ENCODE measurements at places on chromosomes 13 and 19.

GRCh38 chr19:33641261-33641660 lies 19.5 kb downstream of the CHST8 start:
- H3K27me3 ChIP-seq = no peaks in the 10 kb centered on the region
- H3K4me3 ChIP-seq = no peak overlapping the region
- no peak for DNase-seq
- no peaks in the 10 kb centered on the region for H3K36me3 ChIP-seq
- H3K27ac ChIP-seq = no peak overlapping the region

DNA sequence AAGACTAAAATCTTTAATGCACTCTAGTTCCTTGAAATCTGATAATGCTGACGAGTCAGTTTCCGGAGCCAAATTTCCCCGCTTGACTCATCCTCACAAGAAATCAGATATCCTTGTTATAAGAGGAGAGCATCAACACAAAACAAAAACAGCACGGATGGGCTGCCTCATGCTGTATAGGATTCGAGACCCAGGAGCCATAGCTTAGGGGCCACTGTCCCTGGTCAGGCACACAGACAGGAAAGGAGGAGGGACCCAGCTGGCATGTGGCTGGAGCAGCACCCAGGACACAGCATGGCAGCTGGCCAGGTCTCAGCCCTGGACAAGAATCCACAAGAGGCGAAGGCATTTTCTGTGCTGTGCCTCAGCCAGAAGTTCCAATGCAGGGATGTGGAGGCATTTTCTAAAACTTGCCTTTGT lies 110.2 kb upstream of the SPATA13 start:
- peak; percentile 57 for DNase-seq
- no peak overlapping the region for H3K27ac ChIP-seq
- H3K4me3 ChIP-seq = no peak overlapping the region
- no peaks in the 10 kb centered on the region for H3K27me3 ChIP-seq
- peaks cover 14% of the 10 kb centered on the region for H3K4me1 ChIP-seq

GRCh38 chr19:10235003-10235402 lies 3.9 kb upstream of the S1PR2 start:
- H3K36me3 ChIP-seq = no peaks in the 10 kb centered on the region
- no peak for DNase-seq
- H3K27ac ChIP-seq = no peak overlapping the region
- no peak overlapping the region for H3K4me3 ChIP-seq
- H3K27me3 ChIP-seq = no peaks in the 10 kb centered on the region

GRCh38 chr13:82879921-82880320 lies 1002.4 kb downstream of the SLITRK1 start:
- H3K27ac ChIP-seq = no peak overlapping the region
- no peaks in the 10 kb centered on the region for H3K36me3 ChIP-seq
- DNase-seq = no peak
- H3K27me3 ChIP-seq = no peaks in the 10 kb centered on the region
- H3K4me1 ChIP-seq = no peaks in the 10 kb centered on the region

GRCh38 chr13:63208826-63209225 lies 1793.2 kb upstream of the PCDH20 start:
- DNase-seq = no peak
- H3K4me1 ChIP-seq = no peaks in the 10 kb centered on the region
- H3K36me3 ChIP-seq = no peaks in the 10 kb centered on the region
- H3K27ac ChIP-seq = no peak overlapping the region
- H3K27me3 ChIP-seq = no peaks in the 10 kb centered on the region

DNA sequence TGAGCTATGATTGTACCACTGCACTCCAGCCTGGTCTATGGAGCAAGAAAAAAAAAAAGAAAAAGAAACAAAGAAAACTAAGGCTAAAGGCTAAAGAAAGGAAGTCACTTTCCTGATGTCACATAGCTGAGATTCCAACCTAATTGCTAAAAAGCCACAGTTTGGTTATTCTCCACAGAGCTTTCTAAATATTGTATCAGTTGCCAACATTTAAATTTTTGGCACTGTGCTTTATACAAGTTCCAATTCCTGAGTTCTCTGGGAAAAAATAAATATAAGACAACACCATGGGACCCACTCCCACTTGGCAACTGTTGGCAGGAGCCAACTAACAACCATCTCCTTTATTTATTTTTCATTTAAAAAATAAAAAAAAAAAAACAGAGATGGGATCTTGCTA lies 11.2 kb upstream of the LYPD3 start:
- H3K27me3 ChIP-seq = no peaks in the 10 kb centered on the region
- H3K4me3 ChIP-seq = no peak overlapping the region
- no peaks in the 10 kb centered on the region for H3K4me1 ChIP-seq
- no peak for DNase-seq

- no peaks in the 10 kb centered on the region for H3K36me3 ChIP-seq
- no peaks in the 10 kb centered on the region for H3K4me1 ChIP-seq
- DNase-seq = no peak
- no peak overlapping the region for H3K4me3 ChIP-seq
- no peaks in the 10 kb centered on the region for H3K27me3 ChIP-seq
- no peak overlapping the region for H3K27ac ChIP-seq
Observed at GRCh38 chr19:39097721-39098120, 13.6 kb downstream of the ACP7 start.

DNA sequence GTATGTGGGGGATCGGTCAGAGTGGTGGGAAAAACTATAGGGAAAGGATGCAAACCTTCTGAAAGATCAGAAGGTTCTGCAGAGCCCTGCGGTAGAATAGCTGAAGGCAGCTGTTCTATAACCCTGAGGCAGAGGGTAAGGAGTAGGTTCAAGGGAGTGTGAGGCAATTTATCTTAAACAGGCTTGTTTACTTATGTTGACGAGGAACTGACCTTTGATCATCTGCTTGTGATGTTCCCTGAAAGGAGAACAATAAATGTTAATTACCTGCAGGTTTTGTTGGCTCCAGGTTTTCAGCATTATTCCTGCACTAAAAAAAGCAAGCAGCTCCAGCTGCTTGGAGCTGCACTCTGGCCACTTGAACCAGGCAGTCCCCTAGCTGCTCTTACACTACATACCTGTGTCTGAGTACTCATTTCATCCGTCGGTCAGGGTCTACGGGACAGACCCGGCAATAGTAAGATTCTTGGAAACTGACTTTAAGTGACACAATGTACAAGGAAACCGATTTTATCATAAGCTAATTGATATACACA lies 202.1 kb downstream of the TBC1D4 start:
- H3K27me3 ChIP-seq = no peaks in the 10 kb centered on the region
- no peaks in the 10 kb centered on the region for H3K36me3 ChIP-seq
- H3K4me3 ChIP-seq = no peak overlapping the region
- H3K27ac ChIP-seq = no peak overlapping the region
- no peak for DNase-seq

GRCh38 chr19:57887195-57887941 lies 1.5 kb downstream of the ZNF814 start:
- no peaks in the 10 kb centered on the region for H3K4me1 ChIP-seq
- DNase-seq = no peak
- no peak overlapping the region for H3K4me3 ChIP-seq
- no peak overlapping the region for H3K27ac ChIP-seq

DNA sequence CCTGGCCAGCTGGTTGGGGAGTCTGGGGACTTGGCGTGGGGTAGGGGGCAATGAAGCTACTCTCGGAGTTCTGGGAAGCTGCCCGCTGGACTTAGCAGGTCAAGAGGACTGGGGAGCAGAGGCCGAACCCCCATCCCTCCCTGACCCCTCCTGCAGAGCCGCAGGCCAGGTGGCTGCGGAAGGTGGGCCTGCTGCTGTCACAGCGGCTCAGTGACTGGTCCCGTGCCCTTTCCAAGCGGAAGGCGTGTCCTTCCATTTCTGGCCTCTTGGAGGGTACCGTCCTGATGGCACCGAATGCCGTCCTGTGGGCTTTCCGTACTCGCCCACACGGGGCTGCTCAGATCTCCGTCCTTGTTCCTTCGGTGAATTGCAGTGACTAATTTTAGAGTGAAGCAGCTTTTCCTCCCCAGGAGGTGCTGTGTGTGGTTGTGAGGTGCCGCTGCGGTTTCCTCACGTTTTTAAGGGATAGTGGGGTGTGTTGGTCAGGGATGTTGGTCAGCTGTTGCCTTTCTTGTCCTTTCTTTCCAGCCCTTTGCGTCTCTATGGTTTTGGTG lies 20.8 kb downstream of the DOT1L start:
- H3K4me1 ChIP-seq = peaks cover 14% of the 10 kb centered on the region
- H3K27ac ChIP-seq = no peak overlapping the region

DNA sequence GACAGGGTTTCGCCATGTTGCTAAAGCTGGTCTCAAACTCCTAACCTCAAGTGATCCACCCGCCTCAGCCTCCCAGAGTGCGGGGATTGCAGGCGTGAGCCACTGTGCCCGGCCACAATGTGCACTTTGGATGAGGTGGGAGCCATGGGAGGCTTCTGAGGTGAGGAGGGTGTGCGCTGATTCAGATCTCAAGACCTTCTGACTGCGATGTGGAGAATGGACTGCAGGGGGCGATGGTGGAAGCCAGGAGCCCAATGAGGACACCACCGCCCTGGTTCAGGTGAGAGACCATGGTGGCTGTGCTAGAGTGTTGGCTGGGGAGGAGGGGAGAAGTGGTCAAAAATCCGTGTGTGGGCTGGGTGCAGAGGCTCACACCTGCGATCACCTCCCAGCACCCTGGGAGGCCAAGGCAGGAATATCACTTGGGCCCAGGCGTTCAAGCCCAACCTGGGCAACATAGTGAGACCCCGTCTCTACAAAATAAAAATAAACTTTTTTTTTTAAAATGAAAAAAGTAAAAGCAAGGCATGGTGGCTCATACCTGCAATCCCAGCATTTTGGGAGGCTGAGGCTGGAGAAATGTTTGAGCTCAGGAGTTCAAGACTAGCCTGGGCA lies 5.6 kb downstream of the INAFM1 start:
- no peaks in the 10 kb centered on the region for H3K27me3 ChIP-seq
- H3K36me3 ChIP-seq = no peaks in the 10 kb centered on the region
- peaks cover 5% of the 10 kb centered on the region for H3K4me1 ChIP-seq
- DNase-seq = peak; percentile 43

GRCh38 chr19:46587861-46588260 lies 13.3 kb upstream of the CALM3 start:
- H3K36me3 ChIP-seq = no peaks in the 10 kb centered on the region
- no peaks in the 10 kb centered on the region for H3K27me3 ChIP-seq
- H3K27ac ChIP-seq = no peak overlapping the region
- H3K4me3 ChIP-seq = no peak overlapping the region
- DNase-seq = no peak
- H3K4me1 ChIP-seq = no peaks in the 10 kb centered on the region

DNA sequence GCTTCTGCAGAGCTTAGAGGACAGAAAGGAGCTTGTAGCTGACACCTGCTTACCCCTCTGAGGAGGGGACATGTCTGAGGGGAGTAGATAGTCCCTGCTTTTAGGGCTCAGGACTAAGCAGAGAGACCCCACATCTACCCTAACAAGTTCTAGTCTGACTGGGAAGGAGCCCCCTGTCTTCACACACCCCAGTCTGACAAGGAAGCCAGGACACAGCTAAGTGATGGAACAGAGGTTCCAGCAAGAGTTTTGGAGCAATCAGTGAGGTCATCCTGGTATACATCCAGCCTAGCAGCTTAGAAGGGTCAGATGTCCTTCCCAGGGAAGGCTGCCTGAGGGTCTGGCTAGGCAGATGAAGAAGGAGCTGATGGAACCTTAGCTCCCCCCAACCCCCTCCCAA lies 15.0 kb downstream of the PAF1 start:
- no peaks in the 10 kb centered on the region for H3K27me3 ChIP-seq
- no peak for DNase-seq
- H3K4me1 ChIP-seq = peaks cover 12% of the 10 kb centered on the region
- no peak overlapping the region for H3K27ac ChIP-seq
- no peak overlapping the region for H3K4me3 ChIP-seq

- no peaks in the 10 kb centered on the region for H3K27me3 ChIP-seq
Observed at GRCh38 chr13:41994696-41995095, 33.8 kb upstream of the VWA8 start.

DNA sequence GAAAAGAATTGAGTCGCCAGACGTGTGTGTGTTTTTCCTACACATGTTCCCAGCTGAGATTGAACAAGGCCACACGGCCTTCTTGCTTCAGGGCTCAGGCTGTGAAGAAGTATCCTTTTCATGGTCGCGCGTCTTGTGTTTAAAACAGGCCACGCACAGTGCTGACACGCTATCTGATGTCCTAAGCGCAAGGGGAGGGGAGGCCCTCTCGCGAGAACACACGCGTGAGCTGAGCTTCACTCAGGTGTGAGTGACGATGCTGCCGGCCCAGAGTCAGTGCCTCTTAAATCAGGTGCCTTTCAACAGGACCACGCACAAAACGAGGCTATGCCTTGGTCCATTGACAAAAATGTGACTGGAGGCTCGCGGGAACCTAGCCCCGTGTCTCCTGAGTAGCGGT lies 103.7 kb downstream of the TEX29 start:
- H3K4me3 ChIP-seq = no peak overlapping the region
- no peaks in the 10 kb centered on the region for H3K27me3 ChIP-seq
- H3K4me1 ChIP-seq = no peaks in the 10 kb centered on the region
- no peaks in the 10 kb centered on the region for H3K36me3 ChIP-seq
- H3K27ac ChIP-seq = no peak overlapping the region

DNA sequence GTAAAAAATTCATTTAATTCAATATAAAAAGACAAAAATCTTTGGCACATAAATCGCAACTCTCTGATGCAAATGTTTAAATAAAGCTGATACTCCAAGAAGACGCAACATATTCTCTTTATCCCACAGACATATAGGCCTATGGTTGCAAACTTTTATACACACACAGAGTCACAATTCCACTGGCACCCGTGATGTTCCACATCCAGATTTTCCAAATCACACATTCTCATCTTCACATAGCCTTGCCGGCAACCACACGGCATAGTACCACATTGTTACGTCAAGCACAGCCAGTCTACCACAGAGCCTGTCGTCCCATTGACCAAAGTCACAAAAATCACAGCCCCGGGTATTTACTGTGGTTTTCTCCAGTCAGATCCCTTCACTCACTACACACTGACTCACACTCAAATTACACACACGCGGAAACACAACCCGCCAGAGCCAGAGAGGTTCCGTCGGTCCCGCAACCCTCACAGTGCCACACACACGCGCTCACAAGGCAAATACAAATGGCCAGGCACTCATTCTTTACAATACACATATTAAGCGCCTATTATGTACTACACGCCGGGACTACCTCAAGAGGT lies 546 bp upstream of the ZNF546 start:
- H3K4me1 ChIP-seq = no peaks in the 10 kb centered on the region
- no peak for DNase-seq
- H3K4me3 ChIP-seq = peak overlapping the region; percentile 84
- H3K36me3 ChIP-seq = no peaks in the 10 kb centered on the region
- H3K27me3 ChIP-seq = no peaks in the 10 kb centered on the region
- peak overlapping the region; percentile 57 for H3K27ac ChIP-seq

- no peak overlapping the region for H3K27ac ChIP-seq
- H3K4me3 ChIP-seq = no peak overlapping the region
- DNase-seq = no peak
- H3K4me1 ChIP-seq = no peaks in the 10 kb centered on the region
- no peaks in the 10 kb centered on the region for H3K36me3 ChIP-seq
Observed at GRCh38 chr13:59452189-59452890, 711.4 kb downstream of the DIAPH3 start.

- H3K4me3 ChIP-seq = no peak overlapping the region
- peaks cover 11% of the 10 kb centered on the region for H3K4me1 ChIP-seq
- H3K27me3 ChIP-seq = no peaks in the 10 kb centered on the region
- H3K27ac ChIP-seq = peak overlapping the region; percentile 65
Observed at GRCh38 chr13:20714161-20714560, 10.7 kb downstream of the IL17D start.

DNA sequence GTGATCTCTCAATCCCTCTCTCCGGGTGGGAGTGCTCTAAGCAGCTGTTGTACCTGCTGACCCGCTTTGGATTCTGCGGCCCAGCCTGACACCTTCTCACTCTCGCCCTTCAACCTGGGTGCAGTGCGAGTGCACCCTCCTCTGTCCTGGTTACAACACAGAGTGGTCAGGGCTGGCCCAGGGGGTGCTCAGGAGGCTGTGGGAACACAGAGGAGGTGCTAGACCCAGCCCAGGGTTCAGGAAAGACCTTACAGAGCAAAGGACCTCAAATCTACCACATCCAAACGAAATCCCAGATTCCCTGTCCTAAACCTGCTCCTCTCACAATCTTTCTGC lies 23.7 kb downstream of the ZNF175 start:
- no peaks in the 10 kb centered on the region for H3K36me3 ChIP-seq
- peaks cover 9% of the 10 kb centered on the region for H3K4me1 ChIP-seq
- H3K27me3 ChIP-seq = no peaks in the 10 kb centered on the region
- peak overlapping the region; percentile 63 for H3K4me3 ChIP-seq

Data from ovary (tissue), 10 donors.